ENCODE measurements at places on chromosomes 12 and 14.

GRCh38 chr12:3712209-3712992 is 40.5 kb downstream of the CRACR2A start:
- no peak for DNase-seq
- peak overlapping the region; percentile 42 for H3K27ac ChIP-seq
- H3K4me3 ChIP-seq, result no peak overlapping the region
- peaks cover 84% of the 10 kb centered on the region for H3K36me3 ChIP-seq
- no peaks in the 10 kb centered on the region for H3K27me3 ChIP-seq

DNA sequence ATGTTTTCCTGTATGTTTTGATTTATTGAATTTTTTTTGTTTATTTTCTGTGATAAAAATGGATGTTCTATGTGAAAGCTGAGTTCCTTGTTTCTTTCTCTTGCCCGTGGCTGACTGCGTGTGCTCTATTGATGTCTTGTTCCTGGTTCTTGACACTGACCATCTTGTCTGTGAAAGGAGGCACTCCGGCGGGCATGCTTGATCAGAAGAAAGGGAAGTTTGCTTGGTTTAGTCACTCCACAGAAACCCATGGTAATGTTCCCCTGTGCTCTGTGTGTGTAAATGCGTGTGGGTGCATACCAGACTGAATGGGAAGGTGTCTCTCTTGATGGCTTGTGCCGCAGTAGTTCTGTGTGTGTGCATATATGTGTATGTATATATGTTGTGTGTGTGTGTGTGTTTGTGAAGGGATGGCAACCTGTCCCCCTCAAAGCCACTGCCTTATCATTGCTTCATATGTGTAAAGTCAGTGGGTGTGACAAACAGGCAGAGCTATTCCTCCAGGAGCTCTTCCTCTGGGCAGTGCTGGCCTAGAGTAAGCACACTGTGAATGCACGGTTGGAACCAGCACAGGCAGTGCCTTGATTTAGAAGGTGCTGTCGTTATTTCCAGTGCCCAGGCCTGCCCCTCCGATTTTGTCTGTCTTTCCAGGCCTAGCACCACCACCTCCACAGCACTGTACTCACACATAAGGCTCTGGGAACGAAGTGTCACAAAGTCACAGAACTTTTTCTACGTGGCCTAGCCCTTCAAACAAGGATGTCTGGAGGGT is 247.3 kb upstream of the FKBP4 start:
- H3K36me3 ChIP-seq, result no peaks in the 10 kb centered on the region
- peaks cover 10% of the 10 kb centered on the region for H3K4me1 ChIP-seq
- no peak for DNase-seq
- peaks cover 13% of the 10 kb centered on the region for H3K27me3 ChIP-seq
- H3K4me3 ChIP-seq, result no peak overlapping the region

GRCh38 chr12:873954-874353 is 75.5 kb downstream of the RAD52 start:
- peak overlapping the region; percentile 73 for H3K27ac ChIP-seq
- no peaks in the 10 kb centered on the region for H3K27me3 ChIP-seq
- peaks cover 74% of the 10 kb centered on the region for H3K36me3 ChIP-seq
- no peak for DNase-seq
- no peak overlapping the region for H3K4me3 ChIP-seq
- H3K4me1 ChIP-seq, result peaks cover 28% of the 10 kb centered on the region

- no peaks in the 10 kb centered on the region for H3K27me3 ChIP-seq
- H3K4me1 ChIP-seq, result no peaks in the 10 kb centered on the region
- H3K4me3 ChIP-seq, result no peak overlapping the region
- H3K36me3 ChIP-seq, result peaks cover 19% of the 10 kb centered on the region
Observed at GRCh38 chr12:132551641-132552031, 58.7 kb downstream of the LRCOL1 start.

DNA sequence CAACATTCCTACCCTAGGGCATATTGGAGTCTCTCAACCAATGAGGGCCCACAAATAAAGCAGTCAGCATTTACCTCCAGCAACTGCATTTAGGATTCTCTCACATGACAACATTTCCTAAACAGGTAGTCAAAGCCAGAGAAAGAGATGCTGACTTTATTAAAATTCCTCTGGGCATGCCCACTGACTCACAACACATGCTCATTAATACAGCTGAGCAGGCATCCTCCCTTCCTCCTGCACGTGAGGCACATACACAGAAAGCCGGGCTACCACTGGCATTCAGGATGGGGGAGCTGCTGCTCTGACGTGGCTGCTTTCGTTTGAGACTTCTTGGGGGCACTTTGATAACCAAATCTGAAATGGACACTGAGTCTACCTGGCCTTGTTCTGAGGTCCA is 174.1 kb downstream of the NRXN3 start:
- no peak overlapping the region for H3K4me3 ChIP-seq
- peaks cover 3% of the 10 kb centered on the region for H3K27me3 ChIP-seq
- H3K27ac ChIP-seq, result no peak overlapping the region
- H3K4me1 ChIP-seq, result no peaks in the 10 kb centered on the region
- no peaks in the 10 kb centered on the region for H3K36me3 ChIP-seq

DNA sequence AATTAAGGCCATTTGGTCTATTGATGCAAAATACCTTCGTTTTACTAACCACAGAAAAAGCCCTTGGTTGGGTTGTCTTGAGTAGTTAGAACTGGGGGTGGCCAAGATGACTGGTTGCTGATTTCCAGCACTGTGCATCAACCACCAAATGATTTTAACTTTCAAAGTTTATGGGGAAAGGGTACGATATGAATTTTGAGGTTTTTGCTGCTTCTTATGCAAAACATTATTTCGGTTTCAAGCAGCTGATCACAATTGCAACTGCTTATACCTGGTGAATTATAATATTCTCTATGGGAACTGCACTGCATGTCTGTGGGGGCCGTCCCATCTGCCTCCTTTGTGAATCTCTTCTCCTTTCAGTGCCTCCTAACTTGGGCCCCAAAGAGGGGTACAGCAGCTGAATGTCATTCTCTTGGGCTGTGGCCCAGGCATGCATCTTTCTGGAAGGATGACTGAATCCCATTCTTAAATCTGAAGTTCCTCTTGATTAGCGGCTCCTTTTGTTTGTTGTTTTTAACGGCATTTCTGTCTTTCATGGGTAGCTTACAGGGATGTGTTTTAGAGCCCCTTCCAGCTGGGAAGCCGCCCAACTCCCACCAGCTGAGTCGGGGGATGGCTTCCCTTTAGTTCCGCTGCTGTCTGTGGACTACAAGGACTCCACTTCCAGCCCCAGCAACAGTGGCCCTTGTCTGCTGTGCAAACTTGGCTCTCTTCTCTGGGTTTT is 479.8 kb downstream of the ZFP36L1 start:
- no peak overlapping the region for H3K27ac ChIP-seq
- peaks cover 36% of the 10 kb centered on the region for H3K4me1 ChIP-seq
- H3K27me3 ChIP-seq, result no peaks in the 10 kb centered on the region
- no peaks in the 10 kb centered on the region for H3K36me3 ChIP-seq

DNA sequence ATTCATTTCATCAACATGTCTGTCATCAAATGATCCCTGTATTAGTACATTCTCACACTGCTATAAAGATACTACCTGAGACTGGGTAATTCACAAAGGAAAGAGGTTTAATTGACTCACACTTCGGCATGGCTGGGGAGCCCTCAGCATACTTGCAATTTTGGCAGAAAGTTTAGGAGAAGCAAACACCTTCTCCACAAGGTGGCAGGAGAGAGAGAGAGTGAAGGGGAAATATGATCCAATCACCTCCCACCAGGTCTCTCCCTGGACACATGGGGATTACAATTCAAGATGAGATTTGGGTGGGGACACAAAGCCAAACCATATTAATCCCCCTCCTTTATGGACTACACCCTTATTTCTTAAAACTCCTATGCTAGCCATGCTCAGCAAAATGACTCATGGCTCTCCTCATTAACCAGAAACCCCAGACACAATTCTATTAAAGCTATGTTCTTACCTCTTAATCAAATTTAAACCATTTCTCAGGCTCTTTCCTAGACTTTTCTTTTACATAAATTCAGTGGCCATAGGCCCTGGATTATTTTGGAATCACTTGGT is 932.3 kb downstream of the FLRT2 start:
- H3K36me3 ChIP-seq, result no peaks in the 10 kb centered on the region
- no peaks in the 10 kb centered on the region for H3K4me1 ChIP-seq
- DNase-seq, result no peak
- no peaks in the 10 kb centered on the region for H3K27me3 ChIP-seq
- no peak overlapping the region for H3K4me3 ChIP-seq

GRCh38 chr12:16600525-16600924 is 5.4 kb downstream of the LMO3 start:
- H3K4me1 ChIP-seq, result no peaks in the 10 kb centered on the region
- no peaks in the 10 kb centered on the region for H3K36me3 ChIP-seq
- H3K4me3 ChIP-seq, result no peak overlapping the region
- DNase-seq, result no peak
- H3K27ac ChIP-seq, result no peak overlapping the region

DNA sequence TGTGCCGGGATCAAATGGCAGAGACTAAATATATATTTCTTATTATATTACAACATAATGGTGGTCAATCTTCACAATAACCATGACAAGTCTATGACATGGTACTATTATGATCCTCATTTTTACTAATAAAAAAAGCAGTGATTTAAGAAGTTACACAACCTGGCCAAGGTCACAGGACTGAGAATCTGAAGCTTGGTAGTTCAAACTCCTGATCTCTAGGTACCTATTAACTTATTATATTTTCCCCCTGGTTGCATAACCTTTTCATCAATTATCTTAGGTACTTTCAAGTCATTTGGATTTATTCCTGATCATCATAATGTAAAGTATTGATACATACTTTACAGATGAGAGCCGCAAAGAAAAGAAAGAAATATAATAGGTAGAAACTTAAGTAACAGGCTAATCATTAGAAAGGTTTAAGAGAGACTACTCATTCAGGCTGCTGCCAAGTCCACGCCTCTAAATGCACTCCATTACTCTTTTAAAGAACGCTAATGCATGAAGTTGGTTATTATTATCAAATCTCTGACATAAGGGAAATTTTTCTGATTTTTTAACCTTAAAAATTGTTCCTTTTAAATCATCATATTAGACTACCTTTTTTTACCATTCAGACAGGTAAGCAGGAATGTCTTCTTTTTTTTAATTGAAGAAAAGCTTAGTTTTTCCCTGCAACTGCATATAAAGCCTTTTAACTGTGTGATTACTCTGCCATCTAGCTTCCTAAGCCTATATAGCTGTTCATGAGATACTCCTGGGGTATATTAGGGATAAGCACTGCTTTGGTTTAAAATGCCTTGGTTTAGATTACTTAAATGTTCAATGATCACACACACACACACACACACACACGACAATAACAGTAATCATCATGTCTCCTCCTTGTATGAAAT is 35.6 kb downstream of the RPS29 start:
- no peak for DNase-seq
- no peak overlapping the region for H3K4me3 ChIP-seq
- no peaks in the 10 kb centered on the region for H3K27me3 ChIP-seq
- H3K36me3 ChIP-seq, result no peaks in the 10 kb centered on the region
- H3K27ac ChIP-seq, result no peak overlapping the region

- no peaks in the 10 kb centered on the region for H3K27me3 ChIP-seq
- no peak for DNase-seq
- H3K4me3 ChIP-seq, result no peak overlapping the region
- peaks cover 50% of the 10 kb centered on the region for H3K36me3 ChIP-seq
Observed at GRCh38 chr12:50102131-50102531, 1.7 kb upstream of the GPD1 start.

GRCh38 chr14:104341532-104342434 is 203.4 kb downstream of the KIF26A start:
- peaks cover 15% of the 10 kb centered on the region for H3K27me3 ChIP-seq
- H3K4me1 ChIP-seq, result no peaks in the 10 kb centered on the region
- H3K4me3 ChIP-seq, result no peak overlapping the region
- DNase-seq, result peak; percentile 27
- no peaks in the 10 kb centered on the region for H3K36me3 ChIP-seq
- no peak overlapping the region for H3K27ac ChIP-seq

GRCh38 chr12:45775964-45776363 is 46.5 kb downstream of the ARID2 start:
- H3K36me3 ChIP-seq, result peaks cover 7% of the 10 kb centered on the region
- peaks cover 38% of the 10 kb centered on the region for H3K4me1 ChIP-seq
- H3K27me3 ChIP-seq, result no peaks in the 10 kb centered on the region
- no peak overlapping the region for H3K27ac ChIP-seq

- H3K4me3 ChIP-seq, result no peak overlapping the region
- H3K36me3 ChIP-seq, result no peaks in the 10 kb centered on the region
- no peak overlapping the region for H3K27ac ChIP-seq
- no peaks in the 10 kb centered on the region for H3K27me3 ChIP-seq
Observed at GRCh38 chr12:125634813-125635212, 569.6 kb downstream of the AACS start.

- peaks cover 48% of the 10 kb centered on the region for H3K4me1 ChIP-seq
- H3K27ac ChIP-seq, result peak overlapping the region; percentile 63
- H3K4me3 ChIP-seq, result no peak overlapping the region
- H3K36me3 ChIP-seq, result peaks cover 21% of the 10 kb centered on the region
- no peak for DNase-seq
Observed at GRCh38 chr12:76035045-76035444, 3.5 kb upstream of the PHLDA1 start.

DNA sequence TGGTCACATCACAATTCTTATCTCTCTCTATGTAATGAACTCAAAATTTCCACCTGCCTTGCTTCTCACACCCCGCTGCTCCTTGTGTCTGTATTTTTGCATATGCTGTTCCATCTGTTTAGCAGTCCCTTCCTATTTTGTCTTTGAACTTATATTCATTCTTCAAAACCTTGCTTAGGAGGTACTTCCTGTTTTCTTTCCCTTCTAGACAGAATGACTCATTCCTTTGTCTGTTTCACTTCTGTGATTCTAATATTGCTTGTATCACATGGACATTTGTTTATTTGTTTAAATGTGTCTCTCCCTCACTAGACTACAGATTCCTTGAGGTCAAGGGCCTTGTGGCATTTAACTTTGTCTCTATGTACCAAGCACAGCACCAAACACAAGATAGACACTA is 424.2 kb downstream of the ETNK1 start:
- no peak overlapping the region for H3K4me3 ChIP-seq
- no peak for DNase-seq
- no peaks in the 10 kb centered on the region for H3K27me3 ChIP-seq
- no peak overlapping the region for H3K27ac ChIP-seq

- H3K27me3 ChIP-seq, result no peaks in the 10 kb centered on the region
- H3K27ac ChIP-seq, result no peak overlapping the region
- H3K4me3 ChIP-seq, result no peak overlapping the region
- DNase-seq, result no peak
Observed at GRCh38 chr12:116157845-116158267, 119.6 kb downstream of the MED13L start.

GRCh38 chr14:104286086-104286485 is 147.7 kb downstream of the KIF26A start:
- H3K36me3 ChIP-seq, result no peaks in the 10 kb centered on the region
- no peak for DNase-seq
- no peak overlapping the region for H3K27ac ChIP-seq
- H3K27me3 ChIP-seq, result no peaks in the 10 kb centered on the region

- H3K4me3 ChIP-seq, result no peak overlapping the region
- no peaks in the 10 kb centered on the region for H3K36me3 ChIP-seq
- DNase-seq, result no peak
Observed at GRCh38 chr14:80973931-80974641, 18.7 kb downstream of the TSHR start.

GRCh38 chr12:94157981-94158411 is 9.6 kb downstream of the PLXNC1 start:
- H3K36me3 ChIP-seq, result no peaks in the 10 kb centered on the region
- DNase-seq, result no peak
